ENCODE measurements at places on chromosomes 3 and 15.

DNA sequence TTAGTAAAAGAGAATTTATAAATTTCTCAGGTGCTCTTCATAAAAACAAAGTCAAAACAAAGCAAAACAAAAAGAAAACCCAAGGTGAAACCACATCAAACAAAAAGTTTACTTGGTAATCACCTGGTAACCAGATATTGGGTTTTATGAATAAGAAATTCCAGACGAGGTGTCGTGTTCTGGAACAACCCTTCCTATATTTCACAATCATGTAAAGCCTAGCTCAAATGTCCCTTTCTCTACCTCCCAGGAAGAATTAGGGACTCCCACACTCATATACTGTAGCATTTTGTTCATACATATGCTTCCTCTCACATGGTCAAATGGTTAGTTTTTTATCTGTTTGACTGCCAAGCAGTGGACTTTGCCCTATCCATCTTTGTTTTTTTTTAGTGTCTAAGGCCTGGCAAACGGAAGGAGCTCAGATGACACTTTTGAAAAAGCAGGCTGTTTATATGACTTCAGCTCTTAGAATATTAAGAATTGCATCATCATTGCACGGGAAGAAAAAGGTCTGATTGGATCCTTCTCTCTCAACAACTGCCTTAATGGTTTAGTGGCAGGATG is 326.7 kb upstream of the TBL1XR1 start:
- DNase-seq = no peak

DNA sequence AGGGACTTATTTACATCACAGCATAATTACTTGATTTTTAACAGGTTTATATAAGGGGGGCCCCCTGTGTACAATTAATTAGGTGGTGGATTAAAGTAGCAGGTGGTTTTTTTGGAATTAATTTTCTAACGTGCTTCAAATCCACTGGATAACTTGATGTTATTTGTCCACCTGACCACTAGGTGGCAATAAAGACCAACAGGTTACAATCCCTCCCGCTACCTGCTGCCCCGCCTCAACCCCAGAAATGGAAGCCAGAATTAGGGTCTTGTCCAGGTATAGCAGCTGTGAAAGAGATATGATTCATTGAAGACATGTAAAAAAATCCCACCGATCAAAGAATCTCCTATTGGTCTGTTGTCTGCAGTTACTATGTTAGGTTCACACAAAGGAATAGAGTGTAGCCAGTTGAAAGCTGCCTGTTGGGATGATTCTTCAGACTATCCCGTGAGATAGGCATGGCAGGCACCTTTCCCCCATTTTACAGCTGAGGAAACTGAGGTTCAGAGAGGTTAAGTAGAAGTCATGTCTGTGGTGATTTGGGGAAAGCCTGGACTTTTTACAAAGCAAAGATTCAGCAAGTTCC is 44.0 kb downstream of the MFSD1 start:
- no peak for DNase-seq

- DNase-seq = peak; percentile 28
Measured at GRCh38 chr3:155026999-155027591, 53.0 kb upstream of the MME start.

- no peak for DNase-seq
Measured at GRCh38 chr3:8884630-8885290, 78.5 kb downstream of the RAD18 start.

- peak; percentile 4 for DNase-seq
Measured at GRCh38 chr3:74789111-74789510, 174.7 kb upstream of the CNTN3 start.

- DNase-seq = peak; percentile 37
Measured at GRCh38 chr15:73240866-73241499, 127.8 kb downstream of the HCN4 start.

GRCh38 chr3:46908294-46908985 is 30.9 kb downstream of the PTH1R start:
- DNase-seq = peak; percentile 33

DNA sequence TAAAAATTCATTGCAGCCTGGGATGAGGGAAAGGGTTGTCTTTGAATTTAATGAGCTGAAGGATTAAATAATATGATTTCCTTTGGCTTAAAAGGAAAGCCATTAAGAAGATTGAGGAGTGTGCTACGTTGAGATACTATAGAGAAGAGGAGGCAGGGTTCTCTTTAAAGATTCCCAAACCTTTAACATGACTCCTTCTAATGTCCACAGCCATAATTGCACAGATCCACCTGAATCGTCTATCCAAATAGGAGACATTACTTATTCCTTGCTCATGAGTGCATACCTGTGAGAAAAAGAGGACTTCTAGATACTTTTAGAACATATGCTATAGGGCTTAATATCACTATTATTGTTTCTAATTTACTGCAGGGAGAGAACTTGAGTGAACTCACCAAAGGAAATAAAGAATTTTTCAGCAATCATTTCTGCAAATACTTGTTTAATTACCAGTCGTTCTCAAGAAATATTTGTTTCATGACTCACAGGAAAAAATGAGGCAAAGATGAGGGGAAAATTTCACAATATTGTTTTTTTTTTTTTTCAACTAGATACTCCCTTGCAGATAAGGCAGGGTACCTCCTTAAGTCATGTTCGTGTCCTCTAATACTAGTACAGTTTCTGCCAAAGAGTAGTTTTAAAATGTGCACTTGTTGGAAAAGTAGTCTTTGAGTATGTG is 8.9 kb upstream of the SUCNR1 start:
- peak; percentile 78 for DNase-seq

DNA sequence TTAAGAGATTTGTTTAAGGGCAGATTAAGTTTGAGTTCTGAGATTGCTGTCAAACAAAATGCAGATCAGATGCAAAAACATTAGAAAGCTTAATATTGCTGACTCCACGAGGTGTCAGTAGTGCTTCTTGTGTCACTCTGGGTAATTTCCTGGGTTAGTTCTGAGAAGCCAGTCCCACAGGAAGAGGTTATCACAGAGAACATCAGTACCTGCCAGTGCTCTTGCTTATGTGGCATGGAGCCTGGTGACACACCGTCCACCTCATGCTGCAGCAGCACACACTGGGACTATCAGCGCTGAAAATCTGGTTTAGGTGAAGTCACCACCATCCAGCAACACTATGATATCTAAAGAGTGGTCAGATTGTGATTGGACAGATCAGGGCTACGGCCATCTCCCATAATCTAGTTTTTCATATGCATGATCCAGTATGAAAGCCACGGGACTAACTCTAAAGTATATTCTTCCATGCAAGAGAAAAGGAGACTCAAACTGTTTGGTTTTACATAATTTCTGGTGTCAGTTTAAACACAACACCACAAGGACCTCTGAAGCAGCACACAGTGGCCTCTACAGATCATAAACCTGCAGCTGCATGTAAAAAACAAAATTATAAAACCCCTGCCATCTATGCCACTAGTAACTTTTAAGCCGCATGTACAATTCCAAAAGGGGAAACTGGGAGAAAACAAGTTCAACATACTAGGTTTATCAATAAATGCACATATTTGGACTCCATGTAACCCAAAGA is 36.1 kb upstream of the MYO5C start:
- peak; percentile 55 for DNase-seq

DNA sequence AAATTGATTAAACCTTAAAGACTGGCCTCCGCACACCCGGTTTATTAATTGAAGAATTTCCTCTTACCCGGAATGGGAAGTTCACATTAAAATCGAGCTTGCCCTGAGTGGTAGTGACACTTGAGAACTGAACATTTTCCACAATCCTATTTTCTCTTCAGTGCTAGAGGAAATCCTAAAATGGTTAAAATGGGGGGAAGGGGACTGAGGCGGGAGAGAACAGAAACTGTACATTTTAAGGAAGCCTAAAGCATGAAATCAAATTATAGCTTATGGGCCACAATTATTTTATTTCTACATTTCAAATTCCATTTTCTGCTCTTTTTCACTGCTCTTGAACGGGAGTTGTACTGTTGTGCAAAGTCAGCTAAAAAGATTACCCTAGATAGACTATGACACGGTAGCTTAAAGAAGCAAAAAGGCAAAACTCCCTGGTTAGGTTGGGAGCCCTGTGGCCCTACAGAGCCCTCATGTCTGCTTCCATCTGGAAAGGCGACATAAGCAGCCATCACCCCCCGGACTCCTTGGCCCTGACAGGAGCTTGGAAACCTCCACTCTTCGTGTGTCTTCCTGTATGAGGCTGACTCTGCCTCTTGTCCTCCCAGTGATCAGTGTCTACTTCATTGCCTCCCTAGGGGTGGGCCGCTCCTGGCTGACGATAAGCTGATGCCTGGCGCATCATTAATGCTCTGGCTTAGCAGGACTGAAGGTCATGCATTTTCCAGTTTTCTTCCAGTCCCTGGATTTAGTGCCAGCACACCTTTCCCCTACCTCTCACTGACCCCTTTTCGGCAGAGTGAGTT is 79.3 kb downstream of the EEFSEC start:
- no peak for DNase-seq

DNA sequence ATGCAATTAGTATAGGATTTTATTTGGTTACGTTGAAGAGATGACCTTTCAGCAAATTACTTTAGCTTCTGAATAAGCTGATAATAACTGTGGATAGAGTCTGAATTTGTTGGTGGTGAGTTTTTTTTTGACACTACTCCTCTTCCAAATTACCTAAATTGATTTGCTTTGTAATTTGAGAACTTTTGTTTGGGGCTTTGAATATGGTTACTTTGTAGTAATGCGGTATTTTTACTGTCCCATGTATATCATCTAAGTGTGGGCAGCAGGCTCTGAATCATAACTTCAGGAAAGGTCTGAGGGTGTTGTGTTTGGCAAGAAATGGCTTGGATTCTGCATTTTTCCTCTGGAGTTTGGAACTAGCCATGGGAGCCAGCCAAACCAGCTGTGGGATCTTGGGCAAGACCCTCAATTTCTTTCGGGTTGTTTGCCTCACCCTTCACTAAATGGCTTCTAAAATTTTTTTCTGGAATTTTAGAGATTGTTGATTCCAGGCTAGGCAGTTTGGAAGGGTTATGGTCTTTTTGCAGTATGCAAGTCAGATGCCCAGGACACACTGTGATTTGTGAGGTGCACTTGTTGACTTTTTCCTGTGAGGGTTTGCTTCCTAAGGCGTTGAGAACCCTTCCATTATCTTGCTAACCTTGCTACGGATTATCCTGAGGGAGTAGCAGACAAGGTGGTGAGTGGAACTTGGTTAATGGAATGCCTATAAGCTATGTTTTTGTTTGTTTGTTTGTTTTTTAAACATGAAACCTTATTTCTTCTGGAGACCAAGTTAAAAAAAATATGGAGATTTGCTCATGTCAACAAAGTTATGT is 10.4 kb downstream of the PTPRG start:
- peak; percentile 45 for DNase-seq

- DNase-seq = no peak
Measured at GRCh38 chr3:158312560-158313141, 202.8 kb downstream of the RSRC1 start.
